T-helper 2 cell (primary cell): ENCODE measurements at places on chromosomes 3 and 15.

GRCh38 chr3:181086011-181086410 lies 96.5 kb upstream of the DNAJC19 start:
- DNase-seq = no peak

- no peak for DNase-seq
These were observed 33.6 kb upstream of the APH1B start for GRCh38 chr15:63243776-63244175.

GRCh38 chr15:88223084-88223483 lies 33.5 kb downstream of the NTRK3 start:
- no peak for DNase-seq

- DNase-seq = no peak
These were observed 76.8 kb downstream of the LEKR1 start for GRCh38 chr3:156902916-156903315.

GRCh38 chr3:172666181-172666872 lies 44.5 kb downstream of the NCEH1 start:
- DNase-seq = no peak

GRCh38 chr15:33074942-33075341 lies 119.6 kb downstream of the FMN1 start:
- no peak for DNase-seq

DNA sequence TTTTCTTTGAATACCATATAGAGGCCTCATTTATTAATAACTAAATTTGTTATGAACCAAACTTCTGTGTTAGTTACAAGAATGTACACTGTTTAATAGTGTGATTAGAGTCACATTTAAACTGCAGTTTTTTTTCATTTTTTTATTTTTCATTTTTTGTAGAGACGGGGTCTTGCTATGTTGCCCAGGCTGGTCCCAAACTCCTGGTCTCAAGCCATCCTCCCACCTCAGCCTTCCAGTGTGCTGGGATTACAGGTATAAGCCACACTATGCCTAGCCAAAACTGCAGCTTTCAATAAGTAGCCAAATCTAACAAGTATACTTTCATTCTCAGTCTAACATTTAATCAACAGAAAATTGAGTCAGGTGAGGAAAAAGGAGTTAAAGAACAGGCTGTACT lies 10.2 kb upstream of the ATP11B start:
- no peak for DNase-seq

DNA sequence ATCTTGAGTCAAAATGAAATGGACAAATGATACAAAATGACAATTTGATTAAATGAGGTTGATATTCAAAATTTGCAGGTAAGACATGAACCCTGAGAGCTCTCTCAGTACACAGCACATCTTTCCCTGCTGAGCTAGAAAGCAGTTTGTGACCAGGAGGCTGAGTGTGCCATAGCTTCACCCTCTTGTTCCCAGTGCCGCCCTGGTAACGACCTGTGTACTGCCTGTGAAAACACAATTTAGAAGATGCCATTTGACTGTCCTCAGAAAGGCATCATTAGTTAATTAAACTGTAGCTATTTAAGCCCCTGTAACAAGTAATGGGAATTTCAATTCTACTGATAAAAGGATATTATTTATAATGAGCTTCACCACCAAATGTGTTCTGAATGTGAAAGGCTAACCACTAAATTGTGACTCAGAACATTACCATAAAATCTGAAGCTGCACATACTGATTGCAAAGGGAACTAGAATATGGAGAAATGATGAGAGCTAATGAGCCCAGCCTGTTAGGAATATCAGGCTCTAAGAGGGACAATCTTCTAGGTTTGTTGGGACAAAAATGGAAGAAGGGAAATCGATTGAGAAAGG lies 212.9 kb upstream of the ARPP21 start:
- no peak for DNase-seq

DNA sequence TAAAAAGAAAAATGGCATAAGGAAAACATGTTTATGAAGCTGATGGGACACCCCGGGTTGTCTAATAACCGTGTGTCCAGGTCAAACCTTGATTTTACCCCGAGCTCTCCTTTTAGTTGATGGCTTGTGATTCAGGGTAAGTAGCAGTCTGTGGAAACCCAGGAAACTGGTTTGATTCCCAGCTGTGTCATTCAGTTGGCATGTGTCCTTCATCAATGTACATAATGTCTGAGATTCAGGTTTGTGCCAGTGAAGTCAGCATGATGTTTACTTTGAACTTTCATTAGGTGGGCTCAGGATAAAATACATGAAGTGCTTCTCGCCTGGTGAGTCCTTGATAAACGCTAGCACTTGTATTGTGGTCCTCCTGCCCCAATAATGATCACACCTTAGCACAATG lies 4.3 kb upstream of the COPG1 start:
- no peak for DNase-seq

- no peak for DNase-seq
These were observed 51.5 kb upstream of the CFAP20DC start for GRCh38 chr3:59101231-59101736.

GRCh38 chr3:67329358-67329757 lies 325.1 kb downstream of the SUCLG2 start:
- DNase-seq = no peak

DNA sequence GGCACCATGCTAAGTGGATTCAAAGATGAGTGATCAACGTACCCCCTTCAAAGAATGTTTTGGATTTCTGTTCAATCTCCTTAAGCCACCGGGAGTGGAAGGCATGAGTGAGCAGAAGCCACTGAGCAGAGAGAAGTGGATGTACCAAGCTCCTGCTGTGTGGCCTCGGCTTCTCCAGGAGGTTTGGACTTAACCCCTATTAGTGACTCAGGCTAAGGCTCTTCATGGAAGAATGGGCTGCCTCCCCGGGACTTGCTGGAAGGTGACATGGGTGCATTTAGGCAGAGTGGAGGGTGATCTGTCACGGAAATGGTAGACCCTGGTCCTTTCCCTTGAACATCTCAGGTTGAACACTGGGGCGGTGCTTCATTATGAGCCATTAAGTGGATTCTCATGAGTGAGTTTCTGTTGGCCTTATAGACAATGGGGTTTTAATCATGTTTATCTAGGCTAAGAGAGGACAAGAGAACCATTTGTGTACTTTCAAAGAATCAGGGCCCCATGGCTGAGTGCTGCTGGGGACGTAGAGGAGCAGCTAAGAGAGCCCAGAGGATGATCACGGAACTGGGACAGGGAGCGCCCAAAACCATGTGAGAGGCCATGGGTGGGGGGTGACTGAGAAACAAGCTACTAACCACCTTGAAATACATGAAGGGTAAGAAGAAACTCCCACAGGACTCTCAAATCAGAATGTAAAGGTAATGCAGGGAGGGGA lies 62.2 kb downstream of the HES1 start:
- DNase-seq = no peak

GRCh38 chr3:24177201-24177600 lies 232.1 kb downstream of the NR1D2 start:
- no peak for DNase-seq

DNA sequence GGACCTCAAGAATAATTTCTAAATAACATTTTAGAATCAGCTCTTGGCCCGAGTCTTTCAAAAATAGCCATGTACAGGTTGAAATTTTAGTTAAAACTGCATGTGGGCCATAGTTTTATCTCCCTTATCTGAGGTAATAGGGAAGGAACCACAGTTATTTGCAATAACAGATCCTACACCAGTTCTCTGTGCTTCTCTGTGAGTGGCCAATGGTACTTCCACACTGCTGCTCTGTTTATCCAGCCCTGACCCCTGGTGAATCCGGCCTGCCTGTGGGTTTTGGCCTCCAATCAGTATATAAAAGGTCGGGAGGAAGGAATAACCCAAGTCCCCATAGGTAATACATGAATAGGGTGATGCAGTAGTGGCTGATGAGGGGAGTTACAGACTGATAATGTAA lies 48.0 kb upstream of the TNIK start:
- no peak for DNase-seq

DNA sequence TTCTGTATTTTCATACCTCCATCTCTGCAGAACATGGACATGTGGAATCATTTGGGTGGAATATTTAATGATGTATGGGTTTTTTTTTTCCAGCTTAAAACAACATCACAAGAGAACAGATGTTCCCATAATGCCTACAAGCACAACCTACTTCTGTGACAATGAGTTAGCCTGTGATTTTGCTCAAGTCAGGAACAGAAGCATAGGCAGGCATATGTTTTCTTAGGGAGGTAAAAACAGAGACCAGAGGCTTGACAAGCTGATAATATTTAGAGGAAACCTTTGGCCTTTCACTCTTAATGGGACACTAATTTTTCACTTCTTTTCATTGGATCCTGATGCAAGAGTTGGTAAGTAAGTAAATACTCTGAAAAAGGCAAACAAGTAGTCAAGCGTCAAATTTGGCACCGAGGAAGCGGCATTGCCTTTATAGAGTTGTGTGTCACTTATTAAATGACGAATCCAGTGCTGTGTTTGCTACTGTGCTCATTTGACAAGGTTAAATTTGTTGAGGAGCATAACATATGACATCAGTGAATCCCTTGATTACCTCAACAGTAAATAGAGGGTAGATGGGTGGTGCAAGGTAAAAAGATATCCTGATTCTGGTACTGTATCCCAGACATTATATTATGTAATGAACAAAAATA lies 66.7 kb upstream of the RBMS3 start:
- DNase-seq = no peak

DNA sequence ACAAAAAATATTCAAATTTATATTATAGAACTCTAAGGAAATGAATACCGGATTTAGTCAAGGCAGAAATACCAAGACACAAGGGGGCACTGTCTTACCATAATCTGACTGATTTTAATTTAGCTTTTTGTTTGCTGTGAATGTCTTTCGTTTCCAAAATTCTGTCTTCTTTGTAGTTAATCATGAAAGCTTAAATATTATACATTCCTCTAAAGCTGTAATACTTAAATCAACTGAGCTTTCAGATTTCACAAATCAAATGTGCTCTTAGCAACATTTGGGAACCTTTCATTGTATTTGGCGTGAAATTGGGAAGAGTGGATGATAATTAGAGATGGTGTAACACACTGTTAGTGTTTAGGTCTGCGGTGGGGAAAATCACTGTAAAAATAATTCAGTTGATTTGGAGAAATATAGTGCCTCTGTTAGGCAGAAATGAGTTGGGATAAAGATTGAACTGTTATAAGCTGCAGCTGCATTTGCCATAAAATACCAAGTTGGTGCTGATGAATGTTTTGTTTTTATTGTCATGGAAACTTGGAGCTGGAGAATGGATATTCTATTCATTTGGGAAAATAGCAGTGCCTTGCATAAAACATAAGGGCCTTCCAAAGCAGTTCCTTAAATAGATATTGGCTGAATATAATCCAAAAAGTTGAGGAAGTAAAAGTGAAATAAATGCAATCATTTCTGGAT lies 228.2 kb downstream of the TCF12 start:
- no peak for DNase-seq

GRCh38 chr3:160874736-160875135 lies 118.7 kb downstream of the PPM1L start:
- DNase-seq = no peak

- DNase-seq = no peak
These were observed 29.9 kb upstream of the IL16 start for GRCh38 chr15:81166636-81167305.
